Left hindlimb (tissue), 1 donor: ENCODE measurements at places on chromosomes 16 and 17.

GRCh38 chr16:54027995-54028394 lies 258.6 kb downstream of the IRX3 start:
- DNase-seq: no peak

GRCh38 chr17:45222996-45223538 lies 1.4 kb downstream of the FMNL1 start:
- no peak for DNase-seq

DNA sequence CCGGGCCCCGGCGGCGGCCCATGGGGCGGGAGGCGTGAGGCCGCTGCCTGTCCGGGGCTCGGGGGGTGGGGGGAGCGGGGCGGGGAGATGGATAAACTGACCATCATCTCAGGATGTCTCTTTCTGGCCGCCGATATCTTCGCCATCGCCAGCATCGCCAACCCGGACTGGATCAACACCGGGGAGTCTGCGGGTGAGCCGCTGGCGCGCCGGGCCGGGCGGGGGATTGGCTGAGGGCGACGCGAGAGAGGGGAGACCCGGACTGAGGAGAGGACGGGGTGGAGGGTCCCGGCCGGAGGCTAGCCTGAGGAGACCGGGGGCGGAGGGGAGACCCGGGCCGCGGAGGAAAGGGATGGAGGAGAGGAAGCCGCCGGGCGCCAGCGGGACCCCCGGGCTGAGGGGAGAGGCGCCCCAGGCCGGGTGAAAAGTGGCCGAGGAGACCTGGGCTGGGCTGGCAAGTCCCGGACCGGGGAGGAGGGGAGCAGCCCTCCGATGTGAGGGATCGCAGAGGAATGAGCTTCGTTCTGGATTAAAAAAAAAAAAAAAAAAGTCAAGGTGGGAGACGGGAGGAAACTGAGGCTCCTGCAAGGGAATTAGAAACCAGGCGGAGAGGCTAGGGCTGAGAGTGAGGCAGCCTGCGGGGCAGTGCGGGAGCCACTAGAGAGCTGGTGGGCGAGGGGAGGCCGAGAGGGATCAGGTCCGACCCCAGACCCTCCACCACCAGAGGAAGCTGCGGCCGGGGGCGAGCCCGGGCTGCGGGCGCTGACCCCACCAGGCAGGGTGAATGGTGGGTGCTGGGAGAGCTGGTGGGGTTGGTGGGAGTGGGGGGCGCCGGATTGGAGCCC lies 526 bp downstream of the MOSMO start:
- peak; percentile 67 for DNase-seq

- no peak for DNase-seq
Observed at GRCh38 chr17:82705756-82706155, 7.3 kb upstream of the RAB40B start.

- DNase-seq: peak; percentile 37
Observed at GRCh38 chr17:9645851-9646545, 681 bp downstream of the USP43 start.

GRCh38 chr17:51618476-51618875 lies 358.1 kb downstream of the UTP18 start:
- no peak for DNase-seq

GRCh38 chr17:33381201-33381600 lies 88.1 kb upstream of the ASIC2 start:
- peak; percentile 60 for DNase-seq

DNA sequence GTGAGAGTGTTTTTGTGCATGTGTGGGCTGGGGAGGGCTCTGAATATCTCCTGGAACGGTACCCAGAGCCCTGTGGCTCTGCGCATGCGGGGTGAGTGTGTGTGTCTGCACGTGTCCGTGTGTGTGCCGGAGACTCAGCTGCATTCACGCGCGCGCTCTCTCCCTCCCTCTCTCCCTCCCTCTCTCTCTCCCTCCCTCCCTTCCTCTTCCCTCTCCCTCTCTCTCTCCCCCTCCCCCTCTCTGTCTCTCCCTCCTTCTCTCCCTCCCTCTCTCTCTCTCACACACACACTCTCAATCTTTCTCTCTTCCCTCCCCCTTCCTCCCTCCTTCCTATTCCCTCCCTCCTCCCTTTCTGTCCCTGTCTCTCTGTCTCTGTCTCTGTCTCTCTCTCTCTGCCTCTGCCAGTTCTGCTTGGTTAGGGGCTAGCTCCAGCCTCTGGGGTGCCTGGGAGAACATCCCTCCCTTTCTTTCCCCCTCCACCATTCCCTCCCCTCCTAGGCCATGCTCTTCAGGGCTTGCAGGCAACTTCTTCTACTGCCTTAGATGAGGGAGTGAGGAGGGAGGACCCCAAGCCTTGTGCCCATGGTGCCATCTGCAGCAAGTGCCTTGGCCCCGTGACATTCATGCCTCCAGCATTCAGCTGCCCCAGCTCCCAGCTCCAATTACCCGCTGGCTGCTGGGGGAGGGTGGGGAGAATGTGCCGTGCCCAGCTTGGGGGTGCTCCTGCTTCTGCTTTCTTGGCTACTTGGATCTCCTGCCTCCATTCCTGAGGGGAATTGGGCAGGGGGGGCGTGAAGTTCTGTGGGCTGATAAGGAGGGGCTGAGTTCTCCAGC lies 6.4 kb downstream of the THRA start:
- DNase-seq: peak; percentile 94

- DNase-seq: no peak
Observed at GRCh38 chr16:51376080-51376479, 225.0 kb upstream of the SALL1 start.

- DNase-seq: no peak
Observed at GRCh38 chr16:74758801-74759200, 15.8 kb downstream of the FA2H start.

DNA sequence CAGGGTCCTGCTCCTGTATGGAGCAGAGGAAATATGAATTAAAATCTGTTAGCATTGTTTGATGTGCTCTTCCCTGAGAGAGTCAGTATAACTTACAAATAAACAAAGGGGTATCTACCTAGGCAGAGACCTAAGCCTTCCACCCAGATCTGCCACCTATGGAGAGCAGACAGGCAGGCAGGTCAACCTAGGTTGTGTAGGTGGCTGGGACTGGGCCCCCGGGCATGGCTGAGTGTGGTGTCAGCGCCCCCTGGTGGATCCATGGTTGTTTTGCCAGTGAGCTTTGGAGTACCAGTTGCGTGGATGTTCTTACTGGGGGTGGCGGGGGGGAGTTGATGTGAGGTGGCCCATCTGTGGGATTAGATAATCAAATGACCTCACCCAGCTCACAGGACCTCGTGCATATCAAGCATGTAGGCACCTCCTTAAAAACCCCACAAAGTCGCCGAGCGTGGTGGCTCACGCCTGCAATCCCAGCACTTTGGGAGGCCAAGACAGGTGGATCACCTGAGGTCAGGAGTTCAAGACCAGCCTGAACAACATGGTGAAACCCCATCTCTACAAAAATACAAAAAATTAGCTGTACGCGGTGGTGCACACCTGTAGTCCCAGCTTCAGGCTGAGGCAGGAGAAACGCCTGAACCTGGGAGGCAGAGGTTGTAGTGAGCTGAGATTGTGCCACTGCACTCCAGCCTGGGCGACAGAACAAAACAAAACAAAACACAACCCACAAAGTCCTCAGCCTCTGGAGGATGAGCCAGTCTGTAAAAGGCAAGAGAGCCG lies 17.6 kb downstream of the DUS2 start:
- DNase-seq: peak; percentile 73

DNA sequence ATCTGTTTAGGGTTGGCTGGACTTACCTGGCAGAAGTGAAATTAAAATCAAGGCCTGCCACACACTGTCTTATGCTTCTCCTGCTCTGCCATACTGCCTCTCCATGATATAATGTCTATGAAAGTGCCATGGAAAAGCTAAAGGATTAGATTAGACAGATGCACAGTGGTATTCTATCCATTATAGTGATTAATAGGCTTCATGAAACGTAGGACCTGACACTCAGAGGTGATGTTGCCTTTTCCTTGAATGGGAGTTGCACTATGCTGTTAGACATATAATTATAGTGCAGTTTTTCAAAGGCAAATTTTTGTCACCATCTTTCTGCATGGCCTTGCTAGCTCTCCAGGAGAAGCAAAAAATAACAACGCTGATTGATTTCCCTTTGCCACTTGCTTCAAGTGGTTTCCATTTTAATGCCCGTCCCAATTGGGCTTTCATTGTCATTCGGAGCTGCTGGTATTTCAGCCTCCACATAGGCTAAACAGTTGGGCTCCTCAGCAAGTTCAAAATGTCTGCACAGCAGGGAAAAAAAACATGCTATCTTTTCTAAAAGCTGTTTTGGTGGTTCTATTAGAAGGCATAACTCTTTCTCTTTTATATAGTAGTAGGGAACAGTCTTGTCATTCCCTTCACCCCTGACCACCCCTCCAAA lies 502.8 kb upstream of the GOT2 start:
- DNase-seq: no peak
